GM13977 (cell line): ENCODE measurements at places on chromosomes 16 and 17.

DNA sequence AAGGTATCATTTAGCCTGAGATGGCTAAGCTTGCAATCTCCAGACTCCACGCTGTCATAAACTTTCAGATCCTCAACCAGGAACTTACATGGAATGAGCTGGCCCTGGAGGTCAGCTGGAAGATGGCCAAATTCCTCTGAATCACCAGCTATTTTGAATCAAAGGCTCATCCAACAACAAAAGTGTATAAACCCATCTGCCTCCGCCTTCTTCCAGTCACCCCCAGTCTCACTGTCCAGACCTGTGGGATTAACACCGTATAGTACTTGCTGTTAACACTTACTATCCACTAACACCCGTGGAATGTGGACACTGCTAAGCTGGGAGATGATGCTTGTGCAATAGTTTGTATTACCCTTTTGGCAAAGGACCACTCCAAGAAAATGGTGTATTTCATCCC is 1.9 kb upstream of the LCMT1 start:
- no peak for DNase-seq

DNA sequence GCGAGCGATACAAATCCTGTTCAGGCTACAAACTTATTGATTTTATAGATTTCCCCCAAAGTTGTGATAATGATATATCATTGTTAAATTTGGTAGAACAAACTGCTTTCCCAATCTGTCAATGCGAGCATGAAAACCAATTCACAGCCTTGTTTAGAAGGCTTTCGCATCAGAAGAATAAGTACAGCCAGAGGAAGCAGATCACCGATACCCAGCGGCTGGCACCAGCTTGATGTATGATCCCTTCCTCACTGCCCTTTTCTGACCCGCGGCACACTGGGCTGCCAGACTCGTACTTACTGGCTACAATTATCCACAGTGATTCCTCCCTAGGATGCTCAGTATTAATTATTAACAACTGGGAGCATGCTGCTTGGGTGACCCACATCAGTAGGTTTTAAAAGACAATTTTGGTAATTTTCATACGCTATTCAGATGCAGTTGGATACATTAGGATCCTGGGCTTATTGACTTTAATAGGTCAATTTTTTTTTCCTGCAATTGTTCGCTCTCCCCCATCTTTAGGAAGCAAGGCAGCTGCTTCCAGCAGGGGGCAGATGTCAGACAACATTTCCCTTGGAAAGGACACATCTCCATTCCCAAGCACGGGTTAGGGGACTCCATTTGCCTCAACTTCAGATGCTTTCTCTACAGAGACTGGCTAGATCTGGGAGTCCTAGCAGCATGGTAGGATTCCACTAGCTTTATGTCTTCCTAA is 582.7 kb upstream of the PSMD7 start:
- no peak for DNase-seq

- peak; percentile 36 for DNase-seq
These were observed at the start of gene FN3K for GRCh38 chr17:82734987-82735866. Gene FN3K (plus strand): TSS chr17:82735615. CDS start chr17:82735637, 22 bp downstream.

- no peak for DNase-seq
These were observed 9.2 kb upstream of the MYO18A start for GRCh38 chr17:29189355-29189754.

- no peak for DNase-seq
These were observed 30.6 kb upstream of the MAP3K14 start for GRCh38 chr17:45347444-45347843.

DNA sequence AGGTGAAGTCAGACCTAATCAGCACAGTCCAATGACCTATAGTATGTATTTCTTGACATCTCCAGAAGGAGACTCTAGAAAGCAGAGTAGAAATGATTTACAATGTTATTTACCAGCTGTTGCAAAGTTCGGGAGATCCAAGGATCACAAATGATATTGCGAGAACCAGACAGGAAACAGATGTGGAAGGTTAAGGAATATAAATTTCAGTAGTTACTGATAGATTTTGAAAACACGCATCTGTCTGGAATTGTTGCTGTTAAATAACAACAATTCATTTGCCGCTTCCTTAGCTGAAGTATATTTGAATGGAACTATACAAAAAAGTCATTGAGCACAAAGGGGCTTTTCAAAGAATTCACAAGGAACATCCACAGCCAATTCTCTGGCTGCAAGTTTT is 72.0 kb downstream of the STXBP4 start:
- DNase-seq: no peak
